Endothelial cell of coronary artery (primary cell): ENCODE measurements at places on chromosomes 1 and 21. TPM values are rescaled to one million over a fixed set of nuclear protein-coding genes. Genes with fewer than 3 reads are reported as not detected.

Gene CHRM3
- total RNA-seq, result under 0.01 and 0.19 TPM in 2 replicates

Gene GFI1
- total RNA-seq, result 0.18 and 0.19 TPM in 2 replicates

Gene KCND3
- under 0.01 TPM in 1 of 2 replicates, not detected in the other for total RNA-seq

Gene SPRR5
- total RNA-seq, result not detected in 2 replicates

Gene NHLH1
- under 0.01 TPM in 1 of 2 replicates, not detected in the other for total RNA-seq

Gene ANKRD35
- 0.28 and 0.81 TPM in 2 replicates for total RNA-seq

Gene RIPK4
- 10.0 TPM in 1 of 2 replicates, not detected in the other for total RNA-seq

Gene ACTL8
- total RNA-seq, result not detected in 2 replicates

Gene AIRE
- under 0.01 TPM in 1 of 2 replicates, not detected in the other for total RNA-seq

Gene SELP
- total RNA-seq, result 0.47 and 4.1 TPM in 2 replicates

Gene CRYBG2
- total RNA-seq, result 0.36 TPM in 1 of 2 replicates, not detected in the other

Gene SERINC2
- 1.8 and 3.6 TPM in 2 replicates for total RNA-seq

Gene BSND
- not detected in 2 replicates for total RNA-seq

Gene CELSR2
- total RNA-seq, result 0.45 and 2.1 TPM in 2 replicates

Gene CD164L2
- not detected in 2 replicates for total RNA-seq

Gene MTHFR
- 14.6 and 18.5 TPM in 2 replicates for total RNA-seq

Gene CHODL
- not detected in 2 replicates for total RNA-seq

Gene VWA1
- 4.4 and 11.1 TPM in 2 replicates for total RNA-seq

Gene NCAM2
- 0.38 and 0.90 TPM in 2 replicates for total RNA-seq
